ENCODE measurements at places on chromosomes 7 and 10. TPM values are rescaled to one million over a fixed set of nuclear protein-coding genes. Genes with fewer than 3 reads are reported as not detected.
A peak's percentile ranks its signal among the peaks of the same experiment; 100 is the strongest.

Gene SLC26A5
- polyA plus RNA-seq: not detected

Gene CYP3A7
- not detected for polyA plus RNA-seq

Gene LIPN
- polyA plus RNA-seq: not detected

DNA sequence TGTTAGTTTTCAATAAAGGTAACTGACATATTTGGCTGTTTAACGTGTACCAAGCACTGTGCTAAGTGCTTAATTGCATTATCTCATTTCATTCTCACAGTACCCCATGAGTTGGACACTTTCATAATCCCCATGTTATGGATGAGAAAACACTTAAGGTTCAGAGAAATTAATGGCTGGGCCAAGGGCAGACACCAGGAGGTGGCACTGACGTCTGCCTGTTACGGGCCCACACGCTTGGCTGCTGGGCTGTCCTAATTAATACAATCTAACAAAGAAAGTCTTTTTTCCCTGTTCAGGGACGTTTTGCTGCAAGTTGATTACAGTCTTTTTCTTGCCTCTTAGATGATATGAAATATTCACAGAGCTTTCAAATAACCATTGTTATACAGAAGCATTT is 16.1 kb downstream of the DYDC2 start:
- H3K36me3 ChIP-seq: no peaks in the 10 kb centered on the region
- no peaks in the 10 kb centered on the region for H3K4me1 ChIP-seq
- H3K4me3 ChIP-seq: no peak overlapping the region
- DNase-seq: no peak
- H3K27ac ChIP-seq: no peak overlapping the region

DNA sequence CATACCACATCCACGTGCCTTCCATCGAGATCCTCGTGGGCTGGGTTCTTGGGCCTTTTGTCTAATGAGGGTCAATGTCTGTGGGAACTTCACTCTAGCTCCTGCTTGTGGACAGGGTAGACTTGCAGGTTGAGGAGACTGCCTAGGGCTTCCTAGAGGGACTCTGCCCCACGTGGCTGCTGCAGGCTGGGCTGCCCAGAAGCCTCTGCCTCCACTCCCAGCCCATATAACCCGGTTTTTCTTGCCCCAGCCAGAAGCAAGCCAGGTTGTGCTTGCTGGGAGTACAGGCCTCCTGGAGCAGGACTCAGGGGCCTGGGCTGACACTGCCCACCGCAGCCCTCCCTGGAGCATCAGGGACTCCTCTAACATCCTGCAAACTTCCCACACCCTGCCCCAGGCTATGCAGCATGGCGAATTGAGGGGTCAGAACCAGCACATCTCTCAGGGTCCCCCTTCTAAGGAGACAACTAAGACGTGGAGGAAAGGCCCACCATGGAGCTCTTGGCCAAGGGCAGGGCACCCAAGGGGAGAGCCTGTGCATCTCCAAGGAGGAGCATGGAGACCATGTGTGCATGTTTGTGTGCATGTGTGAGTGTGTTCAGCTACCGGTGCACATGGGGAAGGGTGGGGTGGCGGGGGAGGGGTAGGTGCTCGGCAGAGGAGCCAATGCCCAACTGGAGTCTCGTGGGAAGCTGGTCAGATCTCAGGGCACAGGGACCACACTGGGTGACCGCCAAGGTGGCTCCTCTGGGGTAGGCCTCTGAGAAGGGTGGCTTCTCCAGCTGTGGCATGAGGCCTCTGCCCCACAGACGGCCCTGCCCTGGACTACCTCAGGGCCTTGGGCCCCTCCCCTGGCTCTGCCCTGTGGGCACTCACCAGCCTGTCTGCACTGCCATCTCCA is 62.6 kb downstream of the RASGEF1A start:
- H3K36me3 ChIP-seq: peaks cover 23% of the 10 kb centered on the region
- H3K27me3 ChIP-seq: no peaks in the 10 kb centered on the region
- H3K27ac ChIP-seq: peak overlapping the region; percentile 31
- peaks cover 10% of the 10 kb centered on the region for H3K4me1 ChIP-seq

- H3K36me3 ChIP-seq: no peaks in the 10 kb centered on the region
- H3K4me3 ChIP-seq: no peak overlapping the region
- no peak overlapping the region for H3K27ac ChIP-seq
- DNase-seq: no peak
Observed at GRCh38 chr7:115678086-115678982, 352.2 kb downstream of the TFEC start.

DNA sequence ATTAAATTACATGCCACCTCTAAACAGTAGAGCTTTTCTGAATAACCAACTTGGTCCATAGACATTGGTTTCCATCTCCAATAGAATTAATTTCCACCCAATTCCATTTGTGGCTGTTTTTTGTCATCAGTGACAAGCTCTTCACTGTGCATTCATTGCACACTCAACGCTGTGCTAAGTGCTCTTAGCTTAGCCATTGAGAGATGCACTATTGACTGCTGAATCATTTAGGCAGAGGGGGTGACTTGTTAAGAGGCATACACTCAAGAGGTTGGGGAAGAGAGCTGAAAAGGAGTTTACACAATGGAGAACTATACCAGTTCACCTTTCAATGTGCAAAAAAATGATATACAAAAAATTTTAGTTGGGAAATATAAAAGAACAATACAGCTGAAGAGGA is 31.9 kb upstream of the CBLL1 start:
- H3K36me3 ChIP-seq: no peaks in the 10 kb centered on the region
- no peak for DNase-seq
- H3K4me1 ChIP-seq: no peaks in the 10 kb centered on the region
- no peak overlapping the region for H3K4me3 ChIP-seq
- H3K27me3 ChIP-seq: no peaks in the 10 kb centered on the region
- H3K27ac ChIP-seq: no peak overlapping the region

DNA sequence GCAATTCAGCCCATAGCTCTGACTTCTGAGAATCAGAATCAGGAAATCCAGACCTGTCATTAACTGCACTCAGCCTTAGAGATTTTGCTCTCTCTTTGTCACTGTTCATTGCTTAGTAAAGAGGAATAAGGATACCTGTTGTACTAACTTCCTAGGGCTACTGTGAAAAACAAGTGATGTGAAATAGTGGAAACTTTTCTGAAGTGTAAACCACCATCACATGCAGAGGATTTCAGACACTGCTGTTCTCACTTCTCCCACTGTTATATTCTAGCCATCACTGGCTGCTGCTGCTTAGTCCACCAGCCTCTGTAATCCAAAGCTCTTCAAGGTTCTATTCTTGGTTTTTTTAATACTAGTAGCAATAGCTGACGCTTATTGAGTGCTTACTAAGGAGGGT is 129.6 kb upstream of the CCDC6 start:
- no peaks in the 10 kb centered on the region for H3K27me3 ChIP-seq
- no peaks in the 10 kb centered on the region for H3K36me3 ChIP-seq
- H3K27ac ChIP-seq: no peak overlapping the region
- no peak for DNase-seq

- H3K27me3 ChIP-seq: no peaks in the 10 kb centered on the region
- H3K36me3 ChIP-seq: no peaks in the 10 kb centered on the region
- H3K27ac ChIP-seq: no peak overlapping the region
- no peak for DNase-seq
- no peaks in the 10 kb centered on the region for H3K4me1 ChIP-seq
Observed at GRCh38 chr7:146701166-146701565, 584.6 kb downstream of the CNTNAP2 start.

- H3K4me1 ChIP-seq: peaks cover 7% of the 10 kb centered on the region
- H3K27ac ChIP-seq: no peak overlapping the region
- no peak overlapping the region for H3K4me3 ChIP-seq
Observed at GRCh38 chr10:1149793-1150637, 93.8 kb downstream of the WDR37 start.

GRCh38 chr7:91824201-91824600 is 56.3 kb downstream of the MTERF1 start:
- no peak overlapping the region for H3K27ac ChIP-seq
- no peaks in the 10 kb centered on the region for H3K27me3 ChIP-seq
- H3K4me3 ChIP-seq: no peak overlapping the region
- H3K36me3 ChIP-seq: no peaks in the 10 kb centered on the region

GRCh38 chr10:44306147-44306710 is 78.7 kb downstream of the CXCL12 start:
- no peak overlapping the region for H3K27ac ChIP-seq
- H3K4me1 ChIP-seq: peaks cover 1% of the 10 kb centered on the region
- no peaks in the 10 kb centered on the region for H3K27me3 ChIP-seq
- H3K4me3 ChIP-seq: no peak overlapping the region
- no peak for DNase-seq

DNA sequence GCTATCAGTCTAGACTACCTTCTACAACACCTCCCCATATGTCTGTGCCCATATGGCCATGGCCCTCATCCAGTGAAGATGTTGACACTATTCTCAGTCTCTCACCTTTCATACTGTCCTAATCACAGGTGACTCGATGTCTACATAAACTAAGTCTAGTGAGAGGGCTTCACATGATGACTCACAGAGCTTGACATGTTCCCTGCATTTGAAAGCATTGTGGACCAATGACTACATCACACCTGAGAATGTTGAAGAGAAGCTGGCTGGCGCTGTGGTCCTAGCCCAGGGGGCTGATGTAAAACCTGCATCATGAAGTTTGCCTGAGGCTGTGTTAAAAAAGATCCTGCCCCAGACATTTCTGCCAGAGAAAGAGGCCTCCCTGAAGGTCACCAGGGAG is 167.2 kb downstream of the NPSR1 start:
- no peaks in the 10 kb centered on the region for H3K27me3 ChIP-seq
- no peaks in the 10 kb centered on the region for H3K4me1 ChIP-seq
- no peaks in the 10 kb centered on the region for H3K36me3 ChIP-seq
- no peak overlapping the region for H3K4me3 ChIP-seq
- no peak for DNase-seq
- no peak overlapping the region for H3K27ac ChIP-seq
